ENCODE measurements at places on chromosomes 2 and 18. TPM values are rescaled to one million over a fixed set of nuclear protein-coding genes. Genes with fewer than 3 reads are reported as not detected.

Gene FBXO48
- 1.2 TPM for total RNA-seq

Gene CDH19
- 18.2 TPM for total RNA-seq

Gene CCDC141
- 2.0 TPM for total RNA-seq

Gene NOSTRIN
- total RNA-seq = 30.0 TPM

Gene OTOF
- 0.49 TPM for total RNA-seq

Gene IL18R1
- 4.9 TPM for total RNA-seq

Gene ABCB11
- total RNA-seq = not detected

Gene EFEMP1
- total RNA-seq = 235 TPM

Gene EGR4
- total RNA-seq = not detected

Gene SP140
- 7.4 TPM for total RNA-seq

Gene PAIP2B
- total RNA-seq = 7.6 TPM

DNA sequence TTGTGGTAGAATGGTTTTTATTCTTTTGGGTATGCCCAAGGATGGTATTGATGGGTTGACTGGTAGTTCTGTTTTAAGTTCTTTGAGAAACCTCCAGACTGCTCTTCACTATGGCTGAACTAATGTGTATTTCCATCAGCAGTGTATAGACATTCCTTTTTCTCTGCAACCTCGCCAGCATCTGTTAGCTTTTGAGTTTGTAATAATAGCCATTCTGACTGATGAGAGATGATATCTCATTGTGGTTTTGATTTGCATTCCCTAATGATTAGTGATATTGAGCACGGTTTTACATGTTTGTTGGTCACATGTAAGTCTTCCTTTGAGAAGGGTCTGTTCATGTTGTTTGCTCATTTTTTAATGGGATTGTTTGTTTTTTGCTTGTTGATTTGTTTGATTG, 1348.7 kb upstream of the NXPH2 start:
- DNase-seq = no peak

DNA sequence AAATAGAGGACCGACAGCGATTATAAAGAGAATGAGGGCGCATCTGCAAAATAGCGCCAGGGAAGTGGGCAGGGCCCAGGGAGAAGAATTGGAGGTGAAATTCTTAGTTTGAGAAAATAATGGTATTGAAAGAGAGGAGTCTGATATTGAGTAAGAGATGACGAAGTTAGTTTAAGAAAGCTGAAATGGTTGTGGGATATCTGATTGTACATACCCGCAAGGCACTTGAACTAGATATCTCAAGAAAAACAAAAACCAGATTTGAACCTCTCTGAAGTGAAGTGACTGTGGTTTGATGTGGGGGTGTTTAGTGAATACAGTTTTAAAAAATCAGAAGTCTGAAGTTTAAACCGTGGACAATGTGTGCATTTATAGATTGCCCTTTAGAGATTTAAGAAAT, 38.9 kb downstream of the ZNF532 start:
- no peak for DNase-seq

- DNase-seq = no peak
Observed at GRCh38 chr2:24076849-24077534, 866 bp upstream of the SF3B6 start.

- DNase-seq = no peak
Observed at GRCh38 chr2:158131483-158131912, 29.8 kb downstream of the UPP2 start.

GRCh38 chr2:98012561-98012991, 16.8 kb upstream of the TMEM131 start:
- DNase-seq = no peak

DNA sequence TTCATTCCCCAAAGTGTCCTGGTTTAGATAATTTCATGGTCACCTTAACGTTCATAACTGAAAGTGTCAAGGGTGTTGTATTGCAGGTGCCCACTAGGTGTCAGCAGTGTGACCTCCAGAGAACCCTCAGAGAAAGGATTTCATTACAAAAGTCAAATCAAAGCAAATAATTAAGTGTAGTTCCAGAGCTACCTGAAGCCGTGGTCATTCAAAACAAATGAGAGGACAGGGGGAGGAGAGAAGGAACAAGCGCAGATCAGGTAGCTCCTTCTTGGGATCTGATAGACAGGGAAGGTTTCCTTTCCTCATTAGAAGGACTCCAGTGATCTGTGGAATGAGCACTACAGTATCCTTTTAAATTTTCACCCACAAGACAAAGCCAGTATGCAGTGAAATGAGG, at the start of gene SLC9A4:
TSS of gene SLC9A4 (plus strand) at position 207 of the 400 bp plus-strand sequence. CDS start 534 bp downstream, outside the sequence.
- DNase-seq = no peak

DNA sequence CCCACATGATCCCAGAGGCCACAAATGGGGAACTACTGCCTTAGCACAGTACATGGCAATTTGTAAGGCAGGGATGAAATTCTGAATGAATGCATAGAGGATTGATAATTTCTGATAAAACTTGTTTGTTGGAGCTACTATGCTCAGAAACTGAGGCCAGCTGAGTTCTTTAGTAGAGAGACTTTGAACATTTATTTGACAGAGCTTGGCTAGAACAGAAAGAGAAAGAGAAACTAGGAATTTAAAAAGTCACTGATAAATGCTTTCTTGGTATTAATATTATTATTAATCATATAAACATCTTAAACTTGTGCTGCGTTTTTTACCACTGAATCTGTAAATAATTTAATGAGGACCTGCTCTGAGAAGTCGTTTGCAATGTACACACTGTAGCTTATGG, 923.7 kb upstream of the CNTNAP5 start:
- no peak for DNase-seq

DNA sequence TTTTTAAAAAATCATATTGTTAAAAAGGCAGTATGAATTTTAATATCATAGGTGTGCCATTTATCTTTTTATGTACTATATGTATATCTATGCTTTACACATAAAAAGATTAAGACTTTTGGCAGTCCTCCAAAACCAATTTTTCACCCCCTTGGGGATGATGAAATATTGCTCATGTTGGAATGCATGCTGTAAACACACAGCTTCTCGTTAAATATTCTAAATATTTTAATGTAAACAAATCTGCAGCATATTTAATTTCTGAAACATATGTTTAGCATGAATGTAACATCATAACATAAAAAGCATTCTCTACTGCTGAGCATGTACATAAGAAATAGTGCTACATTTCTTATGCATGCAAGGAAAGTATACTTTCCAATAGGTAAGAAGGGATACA, 484.3 kb upstream of the LRATD1 start:
- no peak for DNase-seq

DNA sequence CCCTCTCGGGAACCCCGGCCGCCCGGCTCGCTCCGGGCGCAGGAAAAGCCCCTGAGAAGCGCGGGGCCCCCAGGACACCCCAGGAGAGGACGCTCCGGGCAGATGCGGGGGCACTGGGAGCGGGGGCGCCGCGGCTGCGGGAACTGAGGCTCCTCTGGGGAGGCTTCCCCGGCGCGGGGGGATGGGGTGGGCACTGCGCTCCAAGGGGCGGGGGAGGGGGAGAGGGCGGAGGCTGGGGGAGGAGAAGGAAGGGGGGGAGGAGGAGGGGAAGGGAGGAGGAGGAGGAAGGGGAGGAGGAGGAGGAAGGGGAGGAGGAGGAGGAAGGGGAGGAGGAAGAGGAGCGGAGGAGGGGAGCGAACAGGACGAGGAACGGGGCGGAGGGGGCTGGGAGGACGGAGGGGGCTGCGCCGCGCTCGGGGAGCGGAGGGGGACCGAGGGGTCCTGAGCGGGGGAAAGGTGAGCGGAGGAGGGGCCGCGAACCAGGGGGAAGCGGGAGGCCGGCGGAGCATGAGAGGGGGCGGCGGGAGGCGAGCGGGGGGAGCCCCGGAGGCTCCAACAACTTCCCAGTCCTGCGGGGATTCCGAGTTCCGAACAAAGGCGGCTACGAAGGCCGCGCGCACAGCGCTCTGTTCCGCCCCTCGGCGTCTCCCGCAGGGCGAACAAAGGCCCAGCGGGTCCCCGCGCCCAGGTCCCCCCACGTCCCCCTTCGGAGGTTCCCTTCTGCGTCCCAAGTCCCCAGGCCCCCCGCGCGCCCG, 742 bp downstream of the PXDN start:
- DNase-seq = no peak

DNA sequence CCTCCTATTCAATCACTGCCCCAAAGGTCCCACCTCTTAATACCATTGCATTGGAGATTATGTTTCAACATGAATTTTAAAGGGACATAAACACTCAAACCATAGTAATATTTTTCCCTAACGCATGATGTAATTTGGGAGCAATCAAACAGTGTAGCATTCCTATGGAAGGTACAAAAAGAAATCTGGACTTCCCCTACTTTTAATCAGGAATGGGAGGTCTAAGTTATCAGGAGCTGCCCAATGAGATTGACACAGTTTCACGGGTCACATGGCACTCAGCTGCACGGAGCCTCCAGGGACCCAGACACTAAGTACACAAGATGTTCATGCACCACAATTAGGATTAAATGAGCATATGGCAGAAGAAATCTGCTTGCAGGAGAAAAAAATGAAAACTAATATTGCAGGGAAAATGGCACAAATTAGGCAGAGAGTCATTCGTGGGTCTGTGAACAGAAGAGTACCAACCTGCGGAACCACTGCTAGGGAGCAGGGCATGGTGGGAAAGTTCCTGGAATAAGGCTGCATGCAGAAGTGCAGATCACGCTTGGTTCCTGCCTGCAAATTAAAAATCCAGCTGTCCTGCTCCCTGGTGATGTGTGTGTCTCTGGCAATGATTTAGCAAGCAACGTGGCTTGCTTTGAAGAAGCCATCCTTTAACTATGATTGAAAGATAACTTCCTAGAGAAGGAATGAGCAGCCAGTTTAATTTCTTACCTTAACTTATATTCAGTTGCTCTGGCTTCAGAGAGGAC, 326.6 kb upstream of the ID2 start:
- DNase-seq = no peak

- DNase-seq = no peak
Observed at GRCh38 chr2:159684796-159685195, 27.5 kb upstream of the MARCHF7 start.

DNA sequence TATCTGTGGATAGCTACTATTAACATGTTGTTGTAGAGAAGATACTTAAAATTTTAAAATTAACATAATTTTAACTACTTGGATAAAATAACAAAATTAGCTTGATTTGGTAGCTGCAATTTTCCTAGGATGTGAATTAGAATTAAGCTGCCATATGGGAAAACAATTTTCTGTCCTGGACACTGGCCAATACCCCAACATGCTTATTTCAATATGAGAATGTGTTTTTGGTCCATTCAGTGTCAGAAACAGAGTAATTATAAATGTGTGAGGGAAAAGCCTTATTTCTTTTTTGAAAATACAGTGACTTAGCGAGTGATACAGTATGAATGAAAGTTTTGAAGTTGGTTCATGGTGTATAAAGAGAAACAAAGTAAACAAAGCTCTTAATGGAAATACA, 948.3 kb upstream of the GYPC start:
- no peak for DNase-seq

GRCh38 chr2:161471631-161472030, 55.5 kb downstream of the TBR1 start:
- no peak for DNase-seq

DNA sequence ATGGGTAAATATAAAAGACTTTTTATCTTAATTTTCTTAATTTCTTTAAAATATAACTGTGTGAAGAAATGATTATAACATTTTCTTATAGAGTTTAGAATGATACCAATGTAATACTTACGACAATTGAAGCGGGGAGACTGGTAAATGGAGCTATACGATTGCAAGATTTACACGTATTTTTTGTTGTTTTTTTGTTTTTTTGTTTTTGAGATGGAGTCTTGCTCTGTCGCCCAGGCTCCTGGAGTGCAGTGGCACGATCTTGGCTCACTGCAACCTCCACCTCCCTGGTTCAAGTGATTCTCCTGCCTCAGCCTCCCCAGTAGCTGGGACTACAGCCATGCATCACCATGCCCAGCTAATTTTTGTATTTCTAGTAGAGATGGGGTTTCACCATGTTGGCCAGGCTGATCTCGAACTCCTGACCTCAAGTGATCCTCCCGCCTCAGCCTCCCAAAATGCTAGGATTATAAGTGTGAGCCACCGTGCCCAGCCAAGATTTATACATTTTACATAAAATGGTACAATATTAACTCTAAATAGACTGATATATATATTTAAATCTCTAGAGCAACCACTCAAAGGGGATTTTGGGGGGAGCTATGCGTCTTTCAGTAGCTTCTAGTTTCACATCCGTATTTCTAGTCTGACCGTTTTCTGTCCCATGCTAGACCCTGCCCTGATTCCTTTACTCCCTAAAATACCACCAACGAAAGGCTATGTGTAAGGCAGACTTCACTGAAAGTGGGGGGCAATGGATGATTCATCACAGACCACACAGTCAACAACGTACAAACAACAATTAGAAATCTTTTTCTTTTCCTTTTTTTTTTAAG, 28.2 kb upstream of the ATG16L1 start:
- no peak for DNase-seq

GRCh38 chr2:44310287-44310686, 35.0 kb downstream of the SLC3A1 start:
- no peak for DNase-seq

DNA sequence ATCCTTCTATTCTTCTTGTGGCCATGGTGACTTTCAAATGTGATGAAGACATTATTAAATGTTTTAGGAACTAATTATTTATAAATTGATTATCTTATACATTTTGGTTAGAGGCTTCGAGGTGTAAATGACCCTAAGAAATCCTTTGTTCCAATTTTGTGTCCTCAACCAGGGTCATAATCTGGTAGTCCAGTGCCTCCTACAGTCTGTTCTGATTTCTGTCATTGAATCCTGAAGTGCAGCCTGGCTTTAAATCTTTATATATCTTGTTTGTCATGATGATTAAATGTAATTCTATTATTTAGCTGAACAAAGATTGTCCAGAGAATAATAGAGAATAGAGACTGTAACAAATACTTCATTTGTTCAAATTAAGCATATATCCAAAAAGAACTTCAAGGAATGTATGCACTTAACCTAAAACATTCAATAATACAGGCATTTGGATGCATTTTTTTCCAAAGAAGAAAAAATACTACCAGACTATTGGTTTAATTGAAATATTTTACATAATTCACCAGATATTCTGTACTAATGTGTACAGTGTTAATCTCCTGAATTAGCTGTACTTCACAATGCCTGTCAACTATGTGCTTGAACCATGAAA, 89.8 kb downstream of the PRPF40A start:
- no peak for DNase-seq

DNA sequence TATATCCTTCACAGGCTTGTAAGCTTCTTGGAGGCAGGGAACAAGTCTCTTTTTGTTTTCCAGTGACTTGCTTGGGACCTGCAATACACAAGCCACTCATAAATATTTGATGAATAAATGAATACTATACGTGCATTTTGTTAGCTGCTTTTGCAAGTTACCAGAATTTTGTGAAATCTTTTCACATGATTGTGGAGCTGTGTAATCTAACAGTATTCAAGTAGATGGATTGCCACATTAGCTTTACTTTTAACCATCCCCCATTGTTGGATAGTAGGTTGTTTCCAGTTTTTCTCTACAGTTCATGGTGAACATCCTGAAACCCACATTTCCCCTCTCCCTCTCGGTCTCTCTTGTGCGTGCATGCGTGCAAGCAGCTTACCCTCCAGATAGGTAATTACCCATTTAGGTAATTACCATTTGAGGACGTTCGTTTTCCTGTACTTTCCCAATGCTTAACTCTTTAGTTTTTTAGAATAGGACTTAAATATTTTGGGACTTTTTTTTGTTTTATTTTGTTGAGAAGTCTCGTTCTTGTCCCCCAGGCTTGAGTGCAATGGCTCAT, 12.5 kb downstream of the ZNF407 start:
- no peak for DNase-seq

GRCh38 chr18:68454511-68455228, 260.2 kb downstream of the TMX3 start:
- no peak for DNase-seq

- no peak for DNase-seq
Observed at GRCh38 chr2:234911271-234911670, 40.5 kb upstream of the SH3BP4 start.

Measured in vagina (tissue), 2 donors.